ENCODE measurements at places on chromosomes 13 and 19.
A peak's percentile ranks its signal among the peaks of the same experiment; 100 is the strongest.

DNA sequence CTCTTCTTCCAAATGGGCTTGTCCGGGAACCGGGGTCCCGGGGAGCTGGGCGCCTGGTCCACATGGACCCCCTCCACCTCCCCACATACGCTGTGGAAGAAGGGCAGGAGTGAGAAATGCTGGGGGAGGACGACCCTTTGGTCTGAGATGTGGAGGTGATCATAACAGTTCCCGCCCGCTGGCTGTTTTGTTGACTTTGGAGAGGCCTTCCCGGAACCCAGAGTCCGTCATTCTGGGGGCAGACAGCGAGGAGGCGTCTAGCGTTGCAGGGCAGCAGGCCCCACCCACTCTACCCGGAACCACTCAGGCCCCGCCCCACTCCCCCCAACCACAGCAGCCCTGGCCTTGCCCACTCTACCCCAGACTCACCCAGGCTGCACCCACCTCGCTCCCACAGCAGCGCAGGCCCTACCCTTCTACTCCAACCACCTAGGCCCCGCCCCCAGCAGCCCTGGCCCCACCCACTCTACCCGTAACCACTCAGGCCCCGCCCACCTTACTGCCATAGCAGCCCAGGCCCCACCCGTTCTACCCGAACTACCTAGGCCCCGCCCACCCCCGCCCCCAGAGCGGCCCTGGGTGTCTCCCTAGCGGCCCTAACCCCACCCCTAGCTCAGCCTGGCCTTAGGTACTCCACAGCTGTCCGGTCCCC, 7.1 kb downstream of the GPR108 start:
- DNase-seq, result peak; percentile 24

DNA sequence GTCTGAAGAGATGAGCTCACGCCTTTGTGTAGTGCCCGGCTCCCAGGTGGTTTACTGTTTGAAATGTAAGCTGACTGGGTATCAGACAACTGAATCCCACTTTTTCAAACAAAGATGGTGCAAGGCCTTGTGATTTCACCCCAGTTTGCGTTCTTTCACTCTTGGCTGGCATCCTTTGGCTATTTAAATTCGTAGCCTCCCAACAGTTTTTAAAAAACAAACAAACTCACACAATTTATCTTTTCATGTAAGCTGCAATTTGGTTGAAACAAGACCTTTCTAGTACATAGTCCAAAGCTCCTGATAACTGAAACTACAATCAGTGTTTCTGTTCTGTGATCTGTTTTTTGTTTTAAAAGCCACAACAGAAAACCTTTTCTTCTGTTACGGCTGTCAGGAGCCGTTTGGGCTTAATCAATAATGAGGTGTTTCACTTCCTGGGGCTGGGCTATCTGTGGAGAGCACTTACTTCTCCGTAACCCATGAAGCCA, 65.1 kb upstream of the NPAS1 start:
- no peak for DNase-seq

DNA sequence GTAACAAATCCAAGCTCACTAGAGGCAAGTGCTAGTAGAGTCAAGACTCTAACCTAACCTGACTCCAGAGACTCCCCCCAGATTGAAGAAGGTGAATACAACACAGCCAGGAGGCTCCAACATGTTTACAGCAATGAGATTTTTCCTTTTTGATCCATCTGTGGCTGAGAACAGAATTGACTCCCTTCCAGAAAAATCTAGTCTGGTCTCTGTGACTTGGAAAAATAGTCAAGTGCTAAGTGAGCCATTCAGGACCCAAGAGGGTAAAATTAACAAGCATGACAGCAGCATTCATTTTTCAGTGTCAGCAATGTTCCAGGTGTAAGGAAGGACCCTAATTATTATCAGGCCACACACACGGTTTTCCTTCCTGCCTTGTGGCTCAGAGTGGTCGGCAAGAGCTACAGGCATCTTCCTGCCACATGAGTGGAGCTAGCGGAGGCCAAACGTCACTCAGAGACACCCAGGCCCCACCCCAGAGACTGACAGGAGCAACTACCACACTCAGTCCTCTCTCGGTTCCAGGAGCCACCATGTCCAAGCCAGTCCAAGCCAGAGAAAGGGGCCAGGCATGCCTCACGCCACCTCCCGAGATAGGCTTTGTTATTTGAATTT, 395.1 kb downstream of the FOXO1 start:
- no peak for DNase-seq

- no peak for DNase-seq
Observed at GRCh38 chr13:80001510-80001842, 339.4 kb downstream of the SPRY2 start.

DNA sequence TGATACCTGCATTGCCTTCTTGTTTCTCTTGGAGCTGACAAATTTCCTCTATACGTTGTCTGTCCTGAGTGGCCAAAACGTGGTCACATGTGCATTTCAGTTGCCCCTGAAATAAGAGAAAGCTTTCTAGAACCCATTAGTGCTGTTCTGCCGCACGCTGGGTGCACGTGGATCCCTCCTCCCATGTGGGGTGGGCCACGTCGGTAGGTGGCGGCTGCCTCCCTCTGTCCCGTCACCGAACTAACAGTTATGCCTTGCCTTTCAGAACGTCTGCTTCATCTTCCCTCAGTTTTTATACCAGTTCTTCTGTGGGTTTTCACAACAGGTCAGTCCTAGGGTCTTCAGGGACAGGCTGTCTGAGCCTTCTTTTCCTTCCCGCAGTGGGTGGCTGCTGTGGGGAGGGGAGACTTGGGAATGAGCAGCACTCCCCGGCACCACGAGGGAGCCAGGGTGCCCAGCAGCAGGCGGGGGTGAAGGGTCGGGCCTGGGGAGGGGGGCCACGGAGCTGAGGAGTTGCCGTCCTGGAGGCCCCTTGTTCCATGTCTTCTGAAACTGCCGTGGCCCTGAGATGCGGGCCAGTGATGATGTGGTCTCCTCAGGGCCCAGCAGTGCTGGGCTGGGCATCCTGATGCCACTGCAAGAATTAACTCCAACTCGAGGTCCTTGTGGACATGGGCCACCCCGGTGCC, 109.7 kb upstream of the MCF2L start:
- no peak for DNase-seq

DNA sequence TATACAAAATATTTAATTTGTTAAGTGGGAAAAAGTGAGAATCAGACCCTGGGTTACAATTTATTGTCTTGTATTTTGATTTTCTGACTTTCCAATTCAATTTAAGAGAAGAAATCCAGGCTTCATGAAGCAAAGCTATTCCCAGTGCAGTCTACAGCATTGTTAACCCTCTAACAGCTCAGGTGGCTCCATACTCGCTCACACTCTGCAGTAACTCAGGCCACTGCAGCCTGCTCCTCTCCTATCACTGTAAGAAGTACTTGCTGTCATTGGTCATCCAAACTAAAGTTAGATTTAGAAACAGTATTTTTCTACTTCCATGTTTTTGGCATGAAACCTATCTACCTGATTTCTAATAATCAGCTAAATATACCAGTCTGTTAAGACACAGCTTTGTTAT, 830.3 kb downstream of the PCDH9 start:
- no peak for DNase-seq

- DNase-seq, result no peak
Observed at GRCh38 chr19:32233885-32234284, 111.5 kb upstream of the ZNF507 start.
